ENCODE measurements at places on chromosomes 13 and 19.

- DNase-seq: peak; percentile 84
Observed at GRCh38 chr19:12400633-12401502, at the start of gene ZNF799. Gene ZNF799 (minus strand): TSS chr19:12401271. CDS start chr19:12401070, 201 bp downstream.

- DNase-seq: no peak
Observed at GRCh38 chr13:110797230-110797877, 83.9 kb downstream of the ING1 start.

DNA sequence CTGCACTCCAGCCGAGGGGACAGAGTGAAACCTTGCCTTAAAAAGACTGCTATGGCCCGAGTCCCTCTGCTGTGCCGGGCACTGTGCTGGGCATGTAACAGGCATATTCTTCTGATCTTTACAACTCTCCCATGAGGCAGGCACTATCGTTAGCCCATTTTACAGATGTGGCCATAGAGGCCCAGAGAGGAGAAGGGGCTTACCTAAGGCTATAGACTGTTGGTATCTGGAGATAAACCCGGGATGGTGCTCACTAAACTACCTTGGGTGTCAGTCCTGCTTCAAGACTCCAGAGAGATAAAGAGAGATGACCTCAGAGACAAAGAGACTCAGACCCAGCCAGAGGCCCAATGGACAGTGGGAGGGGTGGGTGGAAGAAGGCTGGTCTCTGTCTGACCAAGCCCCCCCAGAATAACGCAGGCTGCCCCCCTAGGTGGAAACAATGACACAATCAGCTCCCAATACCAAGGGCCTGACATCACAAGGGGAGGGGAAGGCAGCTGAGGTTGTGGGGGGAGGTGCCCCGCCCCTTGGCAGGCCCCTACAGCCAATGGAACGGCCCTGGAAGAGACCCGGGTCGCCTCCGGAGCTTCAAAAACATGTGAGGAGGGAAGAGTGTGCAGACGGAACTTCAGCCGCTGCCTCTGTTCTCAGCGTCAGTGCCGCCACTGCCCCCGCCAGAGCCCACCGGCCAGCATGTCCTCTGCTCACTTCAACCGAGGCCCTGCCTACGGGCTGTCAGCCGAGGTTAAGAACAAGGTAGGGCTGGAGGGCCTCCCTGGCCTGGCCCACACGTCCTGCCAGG, at the start of gene CNN1:
TSS of gene CNN1 (plus strand) at position 620 of the 805 bp plus-strand sequence. CDS start at position 697, 77 bp downstream.
- DNase-seq: no peak

DNA sequence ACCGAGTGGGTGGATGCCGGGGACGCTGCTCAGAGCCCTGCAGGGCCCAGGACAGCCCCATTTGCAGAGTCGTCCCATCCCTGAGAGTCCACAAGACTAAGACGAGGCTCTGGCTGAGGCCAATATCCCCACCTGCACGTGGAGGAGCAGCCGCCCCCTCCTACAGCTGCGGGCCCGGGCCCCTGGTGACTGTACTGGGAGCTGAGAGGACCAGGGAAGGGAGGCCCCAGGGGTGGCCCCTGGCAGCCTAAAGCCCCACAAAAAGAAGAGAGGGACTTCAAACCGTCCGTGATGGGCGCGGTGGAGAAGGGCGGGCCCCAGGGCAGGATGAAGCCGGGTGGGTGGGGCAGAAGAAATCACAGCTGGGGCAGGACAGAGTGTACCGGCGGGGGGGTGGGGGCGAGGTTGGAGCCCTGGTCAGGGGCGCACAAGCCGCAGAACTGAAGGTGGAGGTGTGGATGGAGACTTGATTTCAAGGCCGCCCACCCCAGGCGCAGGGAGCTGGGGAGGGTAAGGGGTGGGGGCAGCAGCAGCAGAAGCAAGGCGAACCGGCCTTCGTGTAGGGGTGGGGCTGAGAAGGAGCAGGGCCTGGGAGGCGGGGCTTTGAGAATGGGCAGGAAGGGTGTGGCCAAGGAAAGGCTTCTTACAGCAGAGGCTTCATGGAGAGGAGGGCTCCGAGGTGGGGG, 12.9 kb downstream of the CFD start:
- peak; percentile 88 for DNase-seq

DNA sequence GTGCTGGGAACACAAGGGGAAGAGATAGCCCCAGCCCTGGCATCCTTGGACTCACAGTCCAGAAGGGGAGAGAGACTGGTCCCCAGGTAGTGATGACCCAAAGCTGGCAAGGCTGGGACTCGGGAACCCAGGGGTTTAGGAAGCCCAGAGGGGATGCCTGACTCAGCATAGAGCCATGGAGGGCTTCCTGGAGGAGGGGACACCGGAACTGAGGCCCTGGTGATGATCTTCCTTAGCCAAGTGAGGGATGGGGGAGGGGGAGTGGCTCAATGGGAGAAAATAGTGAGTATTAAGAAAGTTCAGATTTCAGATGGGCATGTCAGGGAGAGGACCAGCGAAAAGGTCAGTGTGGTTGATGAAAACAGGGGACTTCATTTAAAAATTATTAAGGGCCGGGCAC, 26.8 kb downstream of the EXOC3L2 start:
- DNase-seq: no peak

- DNase-seq: no peak
Observed at GRCh38 chr13:109480011-109480955, 306.1 kb downstream of the IRS2 start.

GRCh38 chr13:20057963-20058362, 99.4 kb downstream of the ZMYM2 start:
- no peak for DNase-seq

GRCh38 chr13:44433863-44434765, 60.5 kb downstream of the SERP2 start:
- DNase-seq: no peak
